ENCODE measurements at places on chromosomes 6 and 20.

GRCh38 chr6:152594701-152595100 is 42.5 kb downstream of the SYNE1 start:
- no peak for DNase-seq

GRCh38 chr6:149235130-149235561 is 82.4 kb upstream of the TAB2 start:
- DNase-seq: peak; percentile 13

DNA sequence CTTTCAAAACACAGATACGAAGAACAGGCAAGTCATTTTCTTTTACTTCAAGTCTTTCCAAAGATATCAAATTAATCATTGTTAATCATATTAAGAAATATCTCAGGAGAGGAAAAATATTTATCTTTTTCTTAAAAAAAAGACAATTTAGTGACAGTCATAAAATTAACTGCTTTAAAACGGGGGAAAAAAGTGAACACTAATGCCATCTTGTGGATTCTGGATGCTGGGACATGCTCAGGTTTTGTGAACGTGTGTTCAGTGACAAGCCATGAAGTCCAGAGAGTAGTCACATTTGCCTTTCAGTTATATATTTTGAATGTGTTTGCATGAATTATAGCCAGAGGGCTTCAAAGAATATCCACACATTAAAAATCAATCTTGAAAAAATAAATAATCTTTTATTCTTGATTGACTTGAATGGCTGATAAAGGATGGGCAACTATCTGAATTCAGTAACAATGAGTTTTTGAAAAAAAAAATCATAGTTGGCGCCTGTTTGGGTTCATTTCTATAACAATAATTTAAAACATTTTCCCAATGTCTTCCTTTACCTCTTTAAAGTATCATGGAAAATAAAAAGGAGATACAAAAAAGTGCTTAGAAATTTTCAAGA is 74.7 kb upstream of the NOX3 start:
- DNase-seq: peak; percentile 1

- no peak for DNase-seq
Observed at GRCh38 chr6:6002005-6002847, 4.5 kb downstream of the NRN1 start.

- DNase-seq: no peak
Observed at GRCh38 chr6:99867026-99867425, 127.0 kb downstream of the MCHR2 start.

DNA sequence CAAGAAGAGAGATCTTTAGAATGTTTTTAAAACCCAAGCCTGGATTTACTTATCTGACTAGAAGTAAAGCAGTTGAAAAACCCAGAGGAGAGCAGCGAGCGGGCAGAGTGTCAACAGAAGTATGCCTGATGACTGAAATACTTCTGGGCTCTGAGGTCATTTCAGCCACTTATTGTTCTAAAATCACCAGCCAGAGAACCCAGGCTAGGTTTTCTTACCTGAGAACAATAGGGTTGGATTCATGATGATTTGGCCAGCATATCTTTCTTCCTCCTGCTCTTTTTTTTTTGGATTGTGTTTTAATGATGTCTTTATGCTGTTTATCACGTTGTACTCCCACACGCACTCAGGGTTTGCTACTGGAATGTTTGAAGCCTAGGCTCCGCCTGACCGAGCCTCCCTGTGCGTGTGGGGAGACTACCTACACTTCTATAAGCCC is 63.0 kb upstream of the KIF25 start:
- DNase-seq: no peak

GRCh38 chr6:33414592-33415271 is 3.2 kb downstream of the CUTA start:
- DNase-seq: no peak

GRCh38 chr6:503610-504362 is 112.2 kb downstream of the IRF4 start:
- DNase-seq: no peak

- no peak for DNase-seq
Observed at GRCh38 chr20:4061987-4062386, 46.6 kb upstream of the RNF24 start.

GRCh38 chr6:65760285-65760684 is 53.3 kb upstream of the EYS start:
- no peak for DNase-seq

DNA sequence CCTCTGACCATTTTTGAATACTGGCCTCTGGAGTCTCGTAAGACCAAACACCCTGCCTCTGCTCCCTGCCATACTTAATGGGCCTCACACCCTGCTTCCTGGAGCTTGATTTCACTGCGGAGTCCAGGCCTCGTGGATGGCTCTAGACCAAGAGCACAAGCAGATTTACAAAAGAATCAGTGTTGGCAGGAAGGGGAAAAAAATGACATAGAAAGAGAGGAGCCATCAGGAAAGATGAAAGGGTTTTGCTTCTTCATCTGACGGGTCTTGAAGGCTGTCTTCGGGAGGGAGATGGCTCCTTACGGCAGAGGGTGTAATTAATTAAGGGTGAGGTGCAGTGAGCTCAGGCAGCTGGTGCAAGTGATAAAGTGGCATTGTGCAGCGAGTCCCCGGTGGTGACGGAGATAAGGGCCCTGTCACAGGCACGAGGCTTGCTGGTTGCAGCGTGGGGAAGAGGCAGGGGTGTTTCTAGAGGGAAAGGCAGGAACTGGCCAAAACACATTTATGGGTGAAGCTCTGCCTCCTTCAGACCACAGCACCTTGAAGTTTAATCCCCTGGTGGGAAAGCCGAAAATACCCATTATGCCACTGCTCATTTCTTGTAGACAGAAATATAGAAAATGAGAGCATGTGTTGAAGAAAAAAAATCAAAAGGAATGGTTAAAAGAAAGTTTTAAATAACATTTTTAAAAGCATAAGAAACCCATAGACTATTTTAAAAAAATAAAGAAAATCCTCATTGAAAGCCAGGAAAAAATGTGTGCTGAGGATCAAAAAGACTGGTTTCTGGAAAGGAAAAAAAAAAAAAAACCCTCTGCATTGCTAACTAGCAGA is 128.6 kb upstream of the LRFN2 start:
- peak; percentile 21 for DNase-seq

DNA sequence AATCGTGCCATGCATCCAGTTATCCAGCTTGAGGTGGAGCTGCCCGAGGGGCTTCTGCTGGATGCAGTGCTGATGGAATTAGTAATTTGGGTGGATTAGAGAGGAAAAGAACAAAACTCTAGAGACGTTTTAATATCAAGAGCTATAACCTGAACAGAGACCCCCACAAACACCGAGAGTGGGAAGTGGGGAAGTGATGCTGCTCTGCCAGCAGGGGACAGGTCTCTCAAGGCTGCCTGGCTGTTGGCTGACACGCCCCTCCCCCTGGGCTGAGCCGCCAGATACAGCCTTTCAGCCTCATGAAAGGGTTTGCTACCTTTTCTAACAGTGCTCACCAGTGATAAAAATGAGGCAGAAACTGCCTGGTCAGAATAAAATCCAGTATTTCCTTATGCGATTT is 9.6 kb downstream of the LEMD2 start:
- no peak for DNase-seq

GRCh38 chr6:140385679-140386078 is 1011.2 kb upstream of the CITED2 start:
- no peak for DNase-seq

DNA sequence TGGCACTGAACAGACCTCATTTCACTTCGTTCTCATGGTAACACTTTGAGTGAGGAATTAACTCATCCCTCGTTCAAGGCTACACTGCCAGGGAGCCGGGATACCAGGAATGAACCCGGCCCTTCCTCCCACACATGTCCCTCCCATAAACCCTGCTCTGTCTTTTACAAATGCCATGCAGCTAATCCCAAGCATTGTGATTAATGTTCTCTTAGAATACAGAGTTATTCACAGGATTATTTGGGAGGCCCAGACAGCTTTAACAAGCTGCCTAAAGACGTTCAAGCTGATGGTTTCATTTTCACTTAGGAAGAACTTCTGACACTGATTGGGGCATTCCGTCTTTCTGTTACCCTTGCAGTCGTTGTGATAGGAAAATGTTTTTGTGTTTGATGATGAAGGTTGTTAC is 42.5 kb upstream of the CD83 start:
- DNase-seq: peak; percentile 13

- DNase-seq: no peak
Observed at GRCh38 chr6:116229287-116229913, 24.5 kb downstream of the TSPYL4 start.

GRCh38 chr6:134534708-134535149 is 216.8 kb upstream of the SGK1 start:
- DNase-seq: no peak

DNA sequence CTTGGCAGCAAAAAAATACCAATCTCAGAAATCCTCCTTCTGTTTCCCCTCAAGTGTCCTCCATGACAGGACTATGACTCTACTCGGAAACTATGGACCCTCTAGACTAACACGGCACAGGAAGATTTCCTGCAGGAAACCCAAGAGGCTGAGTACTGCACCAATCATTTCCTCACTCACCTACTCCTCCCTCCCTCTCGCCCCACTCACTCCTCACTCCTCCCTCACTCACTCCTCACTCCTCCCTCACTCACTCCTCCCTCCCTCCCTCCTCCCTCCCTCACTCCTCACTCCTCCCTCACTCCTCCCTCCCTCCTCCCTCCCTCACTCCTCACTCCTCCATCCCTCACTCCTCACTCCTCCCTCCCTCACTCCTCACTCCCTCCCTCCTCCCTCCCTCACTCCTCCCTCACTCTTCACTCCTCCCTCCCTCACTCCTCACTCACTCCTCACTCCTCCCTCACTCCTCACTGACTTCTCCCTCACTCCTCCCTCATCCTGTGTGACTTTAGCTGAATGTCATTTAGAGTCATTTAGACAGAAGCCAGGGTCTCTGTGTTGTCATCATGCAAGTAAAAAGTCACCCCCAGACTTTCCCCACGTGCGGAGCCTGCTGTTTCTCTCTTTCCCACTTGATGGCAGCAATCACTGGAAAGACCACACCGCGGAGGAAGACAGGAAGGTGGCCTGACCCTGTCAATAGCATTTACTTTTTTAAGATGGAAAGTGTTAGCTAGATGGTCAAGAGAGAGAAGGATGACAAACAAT is 226.8 kb upstream of the PDE10A start:
- DNase-seq: no peak

- DNase-seq: no peak
Observed at GRCh38 chr6:66200390-66200789, 493.4 kb upstream of the EYS start.

- DNase-seq: no peak
Observed at GRCh38 chr20:2655331-2656116, 3.1 kb downstream of the NOP56 start.

DNA sequence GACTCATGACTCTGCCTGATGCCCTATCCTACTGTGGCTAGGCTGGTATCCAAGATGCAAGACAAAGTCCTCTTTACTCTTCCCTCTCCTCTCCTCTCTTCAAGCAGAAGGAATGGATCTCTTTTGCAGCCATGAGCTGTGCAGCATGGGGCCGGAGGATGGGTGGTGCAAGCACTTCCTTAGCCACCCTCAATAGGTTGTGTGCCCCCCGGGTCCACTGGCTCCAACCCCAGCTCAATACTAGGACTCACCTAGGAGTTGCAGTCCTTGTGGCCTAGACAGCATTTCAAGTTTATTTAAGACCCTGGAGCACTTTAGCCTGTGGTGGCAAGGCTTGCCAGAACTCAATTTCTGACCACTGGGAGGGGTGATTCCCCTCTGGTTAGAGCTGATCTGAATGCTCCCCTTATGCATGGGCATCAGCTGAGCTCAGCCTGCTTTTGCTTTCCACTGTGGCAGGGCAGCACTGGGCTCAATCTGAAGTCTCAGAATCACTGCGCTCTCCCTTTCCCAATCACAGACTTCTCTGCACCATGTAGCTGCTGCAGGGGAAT is 29.0 kb upstream of the GRM4 start:
- DNase-seq: no peak

DNA sequence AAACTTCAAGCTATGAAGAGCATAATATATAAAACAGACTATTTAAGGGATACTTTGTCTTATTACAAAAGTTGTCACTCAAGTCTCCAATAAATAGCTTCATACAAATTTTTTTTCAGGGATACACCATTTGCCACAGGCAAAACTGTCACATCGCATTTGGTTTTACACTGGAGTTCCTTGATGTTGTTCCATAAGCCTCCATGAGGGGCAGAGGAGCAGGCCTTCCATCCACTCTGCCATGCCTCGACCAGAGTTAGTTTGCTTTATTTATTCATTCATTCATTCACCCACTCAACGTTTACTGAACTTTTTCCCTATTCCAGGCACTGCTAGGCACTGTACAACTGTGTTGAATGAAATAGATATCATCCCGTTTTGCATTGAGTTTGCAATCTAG is 246.6 kb downstream of the PHF3 start:
- no peak for DNase-seq
